ENCODE measurements at places on chromosomes 13 and 19. TPM values are rescaled to one million over a fixed set of nuclear protein-coding genes. Genes with fewer than 3 reads are reported as not detected.

Gene KLK15
- total RNA-seq: not detected

Gene KLK1
- not detected for total RNA-seq

Gene LYL1
- 10.0 TPM for total RNA-seq

Gene TMEM86B
- not detected for total RNA-seq

Gene MYO16
- 1.5 TPM for total RNA-seq

Gene CCDC8
- total RNA-seq: 10.1 TPM

Gene KRTDAP
- total RNA-seq: not detected

Gene U2AF1L4
- 25.1 TPM for total RNA-seq

Gene LIG4
- total RNA-seq: 12.9 TPM

Gene STOML3
- total RNA-seq: not detected

Gene INSL3
- not detected for total RNA-seq

Gene HIPK4
- 1.1 TPM for total RNA-seq

Gene HS6ST3
- 3.4 TPM for total RNA-seq

Gene KLK14
- not detected for total RNA-seq
